ENCODE measurements at places on chromosomes 1 and 21.

DNA sequence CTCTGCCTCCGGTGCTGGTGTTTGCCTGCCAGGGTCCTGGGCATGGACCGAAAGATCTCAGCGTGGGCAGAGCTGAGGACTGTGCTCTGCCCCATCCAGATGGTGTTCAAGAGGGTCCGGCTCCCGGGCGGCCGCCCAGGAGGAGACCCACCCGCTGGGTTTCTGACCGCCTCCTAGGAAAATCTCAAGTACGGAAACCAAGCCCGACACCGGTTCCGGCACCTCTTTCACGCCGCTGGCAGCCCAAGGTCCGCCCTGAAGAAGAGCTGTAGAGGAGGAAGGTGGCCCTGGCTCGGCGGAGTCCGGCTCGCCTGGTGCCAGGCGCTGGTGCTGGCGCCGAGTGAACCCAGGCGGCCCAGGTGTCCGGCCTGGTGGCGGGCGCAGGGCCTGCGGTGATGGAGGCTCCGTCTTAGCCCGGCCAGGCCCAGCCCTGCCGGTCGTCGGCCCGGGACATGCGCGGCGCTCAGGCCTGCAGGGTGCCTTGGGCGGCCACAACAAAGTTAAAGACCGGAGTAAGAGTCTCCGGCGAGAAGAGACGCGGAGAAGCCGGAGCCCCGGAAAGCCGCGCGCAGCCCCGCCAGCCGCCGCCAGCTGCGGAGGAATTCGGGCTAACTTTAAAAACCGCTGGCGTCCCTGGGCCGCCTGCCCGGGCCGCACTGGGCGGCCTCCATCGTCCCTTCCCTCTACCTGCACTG lies 1.5 kb downstream of the GRIK3 start:
- DNase-seq: no peak

DNA sequence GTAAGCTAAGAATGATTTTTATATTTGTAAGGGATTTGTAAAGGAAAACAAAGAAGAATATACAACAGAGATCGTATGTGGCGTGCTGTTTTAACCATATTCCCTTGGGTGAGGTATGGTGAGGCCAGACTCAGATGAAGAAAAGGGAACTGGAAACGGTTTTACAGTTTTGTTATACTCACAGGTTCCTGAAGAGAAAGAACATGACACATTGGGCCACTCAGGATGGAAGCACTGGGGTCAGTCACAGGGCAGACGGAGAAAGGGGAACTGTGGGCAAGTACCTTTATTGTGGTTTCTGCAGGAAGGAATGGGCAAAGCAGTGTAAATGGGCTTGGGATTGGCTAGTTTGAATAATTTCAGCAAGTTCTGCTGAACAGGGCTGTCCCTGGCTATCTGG lies 177.4 kb downstream of the LBR start:
- peak; percentile 87 for DNase-seq

DNA sequence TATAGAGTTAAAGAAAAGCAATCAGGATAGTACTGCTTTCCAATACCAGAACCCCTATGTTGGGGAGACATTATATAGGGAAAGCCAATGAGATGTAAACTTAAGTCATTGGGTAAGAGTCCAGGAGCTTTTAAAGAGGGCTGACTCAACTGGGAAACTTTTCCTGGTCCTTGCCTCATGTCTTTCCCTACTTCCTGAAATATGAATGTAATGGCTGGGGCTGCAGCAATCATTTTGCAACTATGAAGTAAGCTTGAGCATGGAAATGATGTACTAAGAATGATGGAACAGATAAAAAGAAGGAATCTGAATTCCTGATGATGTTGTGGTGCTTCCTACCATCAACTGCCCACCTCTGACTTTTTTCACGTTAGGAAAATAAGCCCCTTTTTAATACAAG lies 55.7 kb downstream of the WDR3 start:
- no peak for DNase-seq

GRCh38 chr1:158117854-158118704 lies 62.6 kb upstream of the CD1D start:
- DNase-seq: no peak

DNA sequence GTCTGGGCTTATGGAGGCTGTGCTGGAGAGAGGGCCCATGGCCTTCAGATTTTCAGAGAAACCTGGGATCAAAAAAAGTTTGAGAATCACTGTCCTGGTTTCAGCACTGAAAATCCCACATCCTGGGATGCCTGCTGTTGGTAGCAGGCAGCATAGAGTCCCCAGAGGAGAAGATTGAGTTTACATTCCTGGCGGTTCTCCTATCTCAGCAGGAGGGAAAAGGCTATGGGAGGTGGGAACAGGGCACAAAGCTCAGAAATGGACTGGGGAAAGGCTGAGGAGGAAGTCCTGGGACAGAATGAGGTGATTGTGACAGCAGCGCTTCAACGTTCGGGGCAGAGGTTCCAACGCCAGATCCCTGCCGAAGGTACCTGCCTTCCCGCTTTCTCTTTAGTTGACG lies 103.4 kb downstream of the ETS2 start:
- no peak for DNase-seq

GRCh38 chr1:83689921-83690868 lies 308.7 kb downstream of the TTLL7 start:
- DNase-seq: no peak

GRCh38 chr21:39891111-39891510 lies 23.9 kb downstream of the PCP4 start:
- DNase-seq: no peak

- no peak for DNase-seq
These were observed 63.3 kb downstream of the ERG start for GRCh38 chr21:38434913-38435533.

DNA sequence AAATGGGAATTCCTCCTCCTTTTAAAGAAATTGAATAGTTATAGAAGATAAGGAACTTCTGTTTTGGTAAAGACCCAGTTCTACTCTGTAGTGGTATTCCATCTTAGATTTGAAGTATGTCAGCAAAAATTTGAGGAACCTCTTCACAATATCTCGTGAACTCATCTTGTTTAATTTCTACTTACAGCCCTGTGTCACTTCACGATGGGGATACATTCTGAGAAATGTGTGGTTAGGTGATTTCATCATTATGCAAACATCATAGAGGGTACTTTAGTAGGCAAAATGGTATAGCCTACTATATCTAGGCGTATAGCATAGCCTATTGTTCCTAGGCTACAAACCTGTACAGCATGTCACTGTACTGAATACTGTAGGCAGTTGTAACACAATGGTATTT lies 36.0 kb downstream of the ALG6 start:
- DNase-seq: peak; percentile 17

DNA sequence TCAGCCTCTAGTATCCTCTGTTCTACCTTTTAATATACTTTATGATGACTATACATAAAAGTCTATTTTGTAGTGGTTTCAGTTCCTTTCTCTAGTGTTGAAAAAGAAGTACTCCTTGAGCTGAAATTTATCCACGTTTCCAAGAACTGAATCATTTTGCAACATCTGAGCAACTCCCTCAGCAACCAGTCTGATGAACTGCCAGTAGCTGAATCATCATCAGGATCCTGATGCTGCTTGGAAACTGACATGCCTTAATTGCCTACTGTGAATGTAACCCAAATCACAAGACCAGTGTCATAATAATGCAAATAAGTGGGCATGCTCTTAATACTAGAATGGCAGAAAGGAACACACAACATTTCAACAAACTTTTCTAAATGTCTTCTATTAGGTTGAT lies 103.3 kb downstream of the CYYR1 start:
- no peak for DNase-seq

DNA sequence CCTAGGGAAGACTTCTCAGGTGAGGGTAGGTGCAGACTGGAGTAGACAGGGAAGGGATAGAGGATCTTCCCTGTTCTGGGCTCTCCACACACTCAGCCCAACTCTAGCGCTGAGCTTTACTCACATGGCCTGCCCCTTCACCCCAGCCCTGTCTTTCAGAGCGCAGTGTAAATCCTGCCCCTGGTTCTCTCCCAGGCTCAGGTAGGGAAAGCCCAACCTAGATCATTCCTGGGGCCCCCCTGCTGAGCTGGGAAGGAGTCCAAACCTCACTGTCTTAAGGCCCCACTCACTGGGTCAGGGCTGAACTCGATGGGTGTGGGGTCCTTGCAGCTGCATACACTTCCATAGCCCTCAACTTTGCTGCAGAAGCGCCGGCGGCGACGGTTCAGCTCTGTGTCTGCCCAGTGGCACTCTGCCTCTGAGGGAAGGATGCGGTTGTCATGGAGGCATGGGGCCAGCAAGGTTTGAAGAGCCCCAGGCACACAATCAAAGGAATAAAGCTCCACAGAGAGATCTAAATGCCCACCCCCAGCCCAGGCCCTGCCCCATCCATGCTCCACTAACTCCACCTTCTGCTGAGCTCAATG lies 4.2 kb downstream of the POMGNT1 start:
- no peak for DNase-seq

GRCh38 chr21:34266351-34266750 lies 97.5 kb upstream of the KCNE2 start:
- DNase-seq: no peak

- DNase-seq: no peak
These were observed 327.1 kb downstream of the PBX1 start for GRCh38 chr1:164886101-164886500.

GRCh38 chr1:26616881-26617280 lies 78.9 kb upstream of the ARID1A start:
- DNase-seq: no peak

DNA sequence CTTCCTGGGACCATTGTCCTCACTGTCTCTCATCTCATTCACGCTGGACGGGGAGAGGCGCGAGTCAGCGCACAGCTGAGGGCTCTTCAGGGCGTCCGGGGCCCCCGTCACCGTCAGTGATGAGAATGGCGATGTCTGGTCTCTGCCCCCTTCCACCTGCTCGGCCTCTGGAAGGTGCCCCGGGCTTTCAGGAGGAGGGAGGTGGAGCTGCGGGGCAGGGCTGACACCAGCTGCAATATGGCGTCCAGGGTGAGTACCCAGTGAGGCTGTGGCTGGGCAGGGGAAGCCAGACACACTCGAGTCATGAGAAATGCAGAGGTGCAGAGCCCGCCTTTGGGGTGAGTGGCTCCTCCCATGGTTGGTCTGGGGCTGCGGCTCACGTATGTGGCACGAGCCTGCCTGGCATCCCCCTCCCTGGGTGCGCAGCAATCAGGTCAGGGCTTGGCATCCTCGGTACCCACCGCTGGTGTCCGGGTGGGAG lies 15.1 kb downstream of the MORN1 start:
- DNase-seq: no peak

GRCh38 chr1:56345831-56346230 lies 233.5 kb downstream of the PLPP3 start:
- DNase-seq: no peak

- no peak for DNase-seq
These were observed 87.5 kb downstream of the RWDD3 start for GRCh38 chr1:95321531-95321930.

DNA sequence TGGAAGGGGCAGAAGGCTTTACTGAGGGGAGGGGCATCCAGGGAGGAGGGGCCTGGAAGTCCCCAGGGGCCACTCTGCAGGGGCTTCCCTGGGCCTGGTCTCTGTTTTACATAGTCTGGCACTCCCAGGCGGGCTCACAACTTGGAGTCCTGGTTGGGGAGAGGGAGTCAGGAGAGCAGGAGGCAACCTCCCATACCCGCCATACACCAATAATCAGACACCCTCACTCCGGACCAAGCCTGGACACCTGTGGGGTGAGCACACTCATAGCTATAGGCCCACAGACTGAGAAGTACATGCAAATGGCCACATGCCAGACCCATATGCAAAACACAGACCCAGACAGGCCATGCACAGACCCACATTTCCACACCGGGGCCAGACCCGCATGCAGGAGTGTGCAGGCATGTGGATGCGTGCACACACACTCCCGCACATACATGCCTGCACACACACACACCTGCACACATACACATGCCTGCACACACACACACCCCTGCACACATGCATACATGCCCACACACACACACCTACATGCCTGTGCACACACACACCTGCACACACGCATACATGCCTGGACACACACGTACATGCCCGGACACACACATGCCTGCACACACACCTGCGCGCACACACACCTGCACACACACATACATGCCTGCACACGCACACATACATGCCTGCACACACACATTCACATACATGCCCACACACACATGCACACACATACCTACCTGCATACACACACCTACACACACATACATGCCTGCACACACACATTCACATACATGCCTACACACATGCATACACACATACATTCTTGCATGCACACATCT lies 89.5 kb upstream of the RUNX3 start:
- DNase-seq: no peak

DNA sequence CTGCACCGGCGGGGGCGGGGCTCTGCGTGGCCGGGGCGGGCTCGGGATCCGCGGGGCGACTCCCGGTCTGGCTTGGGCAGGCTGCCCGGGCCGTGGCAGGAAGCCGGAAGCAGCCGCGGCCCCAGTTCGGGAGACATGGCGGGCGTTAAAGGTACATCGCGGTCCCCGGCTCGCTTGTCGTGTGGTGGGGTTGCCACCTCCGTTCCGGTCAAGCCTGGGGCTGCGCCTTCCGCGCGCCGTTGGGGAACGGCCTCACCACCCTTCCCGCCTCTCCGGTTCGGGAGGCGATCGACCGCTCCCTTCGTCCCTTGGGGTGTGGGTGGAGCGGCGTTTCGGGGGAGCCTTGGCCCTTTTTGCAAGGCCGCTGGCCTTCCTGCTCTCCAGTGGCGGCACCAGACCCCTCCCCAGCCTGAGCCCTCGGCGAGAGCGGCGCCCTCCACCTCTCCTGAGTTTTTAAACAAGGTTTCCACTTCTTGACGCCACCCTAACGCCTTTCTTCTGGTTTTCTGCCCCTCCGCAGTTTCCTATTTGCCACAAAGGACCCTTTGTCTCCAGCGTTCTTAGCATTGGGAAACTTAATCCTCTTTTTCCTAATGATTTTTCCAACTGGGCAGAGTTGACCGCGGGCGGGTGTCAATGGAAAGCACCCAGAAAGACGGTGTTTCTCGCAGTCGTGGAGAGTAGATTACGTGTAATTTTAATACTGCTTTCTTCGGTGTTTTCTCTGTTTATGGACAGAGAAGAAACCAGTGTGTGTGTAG lies at the start of the genes LEPR and LEPROT:
LEPR (plus strand) TSS at position 79 of the 761 bp plus-strand sequence. CDS start 144,898 bp downstream, outside the sequence.
LEPROT (plus strand) TSS at position 79 of the 761 bp plus-strand sequence; CDS start at position 136, 57 bp downstream.
- no peak for DNase-seq

- no peak for DNase-seq
These were observed 164.6 kb downstream of the ACTL8 start for GRCh38 chr1:17919525-17920439.

DNA sequence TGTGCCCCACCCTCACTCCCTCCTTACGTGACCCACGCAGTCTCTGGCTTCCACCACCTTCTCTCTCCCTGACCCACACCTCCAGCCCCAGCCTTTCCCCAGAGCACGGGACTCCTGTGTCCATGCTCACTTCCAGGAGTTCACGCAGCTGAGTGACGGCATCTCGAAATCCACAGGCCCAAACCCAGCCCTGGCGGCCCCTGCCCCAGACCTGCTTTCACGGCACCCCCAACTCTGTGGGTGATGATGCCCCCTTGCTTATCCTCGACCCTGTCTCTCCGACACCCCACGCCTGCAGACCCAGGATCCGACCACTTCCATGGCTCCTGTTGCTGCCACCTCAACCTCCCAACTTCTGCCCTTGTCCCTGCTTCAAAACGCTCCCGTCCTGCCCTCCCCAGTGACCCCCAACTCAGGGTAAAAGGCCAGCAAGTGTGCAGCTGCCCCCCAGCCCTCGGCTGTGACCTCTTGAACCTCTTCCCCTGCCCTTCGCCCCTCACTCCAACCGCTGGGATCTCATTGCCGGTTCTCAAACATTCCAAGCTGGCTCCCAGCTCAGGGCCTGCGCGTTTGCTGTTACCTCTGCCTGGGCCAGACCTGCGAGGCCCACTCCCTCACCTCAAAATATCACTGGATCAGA lies 30.4 kb upstream of the LAPTM5 start:
- DNase-seq: no peak

Measured in GDM1 (cell line).